ENCODE measurements at places on chromosomes 5 and 9.

DNA sequence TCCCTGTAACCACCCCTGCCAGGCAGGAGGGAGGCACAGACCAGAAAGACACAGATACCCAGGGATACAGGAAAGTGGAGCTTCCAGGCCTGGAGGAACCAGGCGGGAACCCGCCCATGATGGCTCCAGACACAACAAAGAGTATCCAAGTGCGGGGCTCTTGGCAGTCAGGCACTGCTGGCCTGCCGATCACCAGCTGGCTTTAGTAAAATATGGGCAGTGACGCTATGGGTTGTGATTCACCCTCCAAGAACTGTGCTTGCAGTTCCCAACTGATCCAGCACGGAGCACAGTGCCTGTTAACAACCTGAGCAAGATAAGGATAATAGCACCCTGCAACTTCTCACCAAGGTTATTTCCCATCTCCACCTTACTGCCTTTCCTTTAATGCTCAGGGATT is 463.3 kb downstream of the IRX1 start:
- DNase-seq = no peak

- no peak for DNase-seq
Measured at GRCh38 chr9:2262386-2263071, 247.4 kb downstream of the SMARCA2 start.

DNA sequence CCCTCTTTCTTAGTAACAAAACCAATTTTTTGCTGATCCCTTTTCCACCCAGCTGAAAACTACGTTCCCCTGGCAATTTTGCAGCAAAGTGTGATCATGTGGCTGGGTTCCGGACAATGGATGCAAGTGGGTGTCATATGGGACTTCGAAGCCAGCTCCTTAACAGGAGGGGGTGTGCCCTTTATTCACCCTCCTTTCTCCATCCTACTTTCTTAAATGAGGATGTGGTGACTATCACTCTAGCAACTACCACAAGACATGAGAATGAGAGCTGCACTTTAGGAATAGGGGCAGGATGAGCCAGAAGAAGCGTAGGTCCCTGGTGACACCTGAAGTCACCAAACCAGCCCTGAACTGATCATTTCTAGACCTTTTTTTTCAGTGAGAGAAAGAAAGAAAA is 58.9 kb downstream of the IRF1 start:
- no peak for DNase-seq

DNA sequence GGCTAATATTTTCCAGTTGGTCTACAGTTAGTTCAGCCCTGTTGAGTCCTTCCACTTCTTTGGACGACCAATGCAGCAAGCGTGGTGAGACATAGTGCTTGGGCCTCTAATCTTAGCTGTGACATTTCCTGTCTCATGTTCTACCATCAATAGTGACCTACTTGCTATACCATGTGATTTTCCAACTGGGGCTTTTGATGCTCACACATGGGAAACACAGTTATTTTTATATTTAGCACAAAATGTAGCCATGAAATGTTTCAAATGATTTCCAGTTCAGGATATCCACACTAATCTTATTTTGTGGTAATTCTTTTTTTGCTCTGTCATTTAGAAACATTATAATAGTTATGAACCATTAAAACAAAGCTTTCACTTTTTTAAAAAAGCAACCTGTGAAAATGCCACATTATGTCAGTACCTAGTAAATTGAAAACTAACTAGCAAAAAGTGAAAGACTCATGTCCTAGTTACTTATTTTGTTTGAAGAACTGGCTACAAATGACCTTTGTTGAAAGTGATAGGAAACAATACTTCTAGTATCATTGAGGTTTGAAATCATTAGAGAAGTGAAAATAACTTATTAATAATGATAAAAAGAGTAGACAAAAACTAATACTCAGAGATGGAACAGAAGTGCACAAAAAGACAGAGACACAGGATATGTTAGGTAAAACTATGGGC is 18.3 kb downstream of the MARCHF3 start:
- no peak for DNase-seq

- DNase-seq = no peak
Measured at GRCh38 chr5:76595755-76596481, 27.3 kb downstream of the F2RL2 start.

DNA sequence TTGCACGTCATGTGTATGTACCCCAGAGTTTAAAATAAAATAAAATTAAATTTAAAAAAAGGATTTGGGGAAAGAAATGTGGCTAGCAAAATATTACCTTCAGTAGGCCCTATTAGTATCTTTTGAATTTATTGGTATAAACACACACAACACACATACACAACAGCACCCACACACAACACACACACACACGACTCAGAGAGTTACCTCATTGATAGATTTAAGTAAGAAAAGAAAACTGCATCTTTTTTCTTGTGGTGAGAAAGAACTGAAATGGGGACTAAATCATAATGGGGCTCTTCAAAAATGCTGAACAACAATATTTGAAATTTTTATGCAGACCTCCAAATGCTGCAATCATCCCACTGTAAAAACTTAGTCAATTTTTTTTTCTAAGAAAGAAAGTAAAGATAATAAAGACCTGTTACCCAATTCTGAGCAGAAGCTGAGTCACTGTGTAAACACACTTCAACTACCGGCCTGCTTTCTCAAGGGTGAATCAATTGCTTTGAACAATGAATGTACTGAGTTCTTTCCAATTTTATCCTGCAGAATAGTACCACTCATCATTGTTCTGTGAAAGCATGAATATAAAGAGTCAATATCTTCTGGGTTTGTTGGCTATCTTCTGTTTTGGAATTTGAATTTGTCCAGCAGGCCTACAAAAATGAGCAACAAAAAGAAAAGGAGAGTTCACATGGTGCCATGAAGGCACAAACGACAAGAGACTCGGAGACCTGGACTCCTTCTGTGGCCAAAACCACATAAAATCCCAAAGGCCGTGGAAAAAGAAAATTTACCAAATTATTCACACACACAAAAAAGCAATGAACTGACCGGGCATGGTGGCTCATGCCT is 57.9 kb upstream of the CCNG1 start:
- no peak for DNase-seq

DNA sequence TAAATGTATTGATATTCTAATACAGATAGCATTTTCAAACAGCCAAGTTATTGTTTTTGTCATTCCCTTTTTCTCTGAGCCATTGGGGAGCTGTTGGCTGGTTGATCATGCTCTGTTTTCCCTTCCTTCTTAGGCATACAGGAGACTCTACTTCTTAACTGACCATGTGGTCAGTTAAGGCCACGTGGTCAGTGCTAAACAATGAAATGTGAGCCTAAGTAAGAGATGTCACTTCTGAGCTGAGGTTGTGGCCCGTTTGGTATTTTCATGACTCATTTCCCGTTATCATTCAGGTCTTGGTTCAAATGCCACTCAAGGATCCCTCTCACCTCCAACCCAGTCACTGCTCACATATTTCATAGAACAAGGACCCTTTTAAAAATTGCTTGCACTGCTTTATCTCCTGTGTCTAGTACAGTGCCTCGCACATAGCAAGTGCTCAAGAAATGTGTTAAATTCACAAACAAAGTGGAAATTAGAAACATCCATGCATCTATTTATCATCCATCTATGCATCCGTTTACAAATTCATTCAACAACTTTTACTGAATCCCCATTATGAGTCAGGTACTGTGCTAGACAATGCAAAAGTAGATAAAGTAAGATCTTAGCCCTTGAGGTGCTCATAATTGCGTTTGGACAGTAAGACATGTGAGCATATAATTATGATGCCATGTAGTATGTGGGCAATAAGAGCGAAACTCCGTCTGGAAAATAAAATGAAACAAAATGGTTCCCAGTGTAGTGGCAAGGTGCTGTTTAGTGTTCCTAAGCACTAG is 50.7 kb downstream of the ARRDC3 start:
- no peak for DNase-seq

DNA sequence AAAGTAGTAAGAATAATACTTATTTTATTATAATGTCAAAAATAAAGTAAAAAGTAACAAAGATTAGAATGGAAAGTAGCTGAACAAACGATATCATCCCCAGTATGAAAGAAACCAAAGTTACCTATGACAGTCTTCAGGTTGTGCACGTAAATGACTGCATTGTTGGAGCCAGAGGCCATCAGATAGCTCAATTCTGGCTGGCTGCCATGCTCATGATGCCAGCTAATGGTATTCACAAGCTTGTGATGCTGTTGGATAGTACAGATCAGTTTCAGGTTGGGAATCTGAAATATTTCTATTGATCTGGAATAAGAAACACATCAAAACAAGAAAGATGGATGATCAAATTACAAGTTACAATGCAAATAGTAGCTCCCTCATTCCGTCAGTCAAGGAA is 21.1 kb downstream of the GEMIN5 start:
- no peak for DNase-seq

- no peak for DNase-seq
Measured at GRCh38 chr5:7877851-7878250, 8.9 kb downstream of the MTRR start.

- DNase-seq = no peak
Measured at GRCh38 chr9:72636621-72637020, 115.2 kb downstream of the TMC1 start.

- no peak for DNase-seq
Measured at GRCh38 chr5:165304193-165304827, 1798.9 kb downstream of the MAT2B start.

GRCh38 chr5:54753034-54753433 is 232.4 kb downstream of the ESM1 start:
- no peak for DNase-seq

GRCh38 chr5:120512068-120512467 is 48.0 kb downstream of the PRR16 start:
- no peak for DNase-seq

GRCh38 chr5:32949286-32949970 is 238.3 kb downstream of the NPR3 start:
- DNase-seq = no peak

DNA sequence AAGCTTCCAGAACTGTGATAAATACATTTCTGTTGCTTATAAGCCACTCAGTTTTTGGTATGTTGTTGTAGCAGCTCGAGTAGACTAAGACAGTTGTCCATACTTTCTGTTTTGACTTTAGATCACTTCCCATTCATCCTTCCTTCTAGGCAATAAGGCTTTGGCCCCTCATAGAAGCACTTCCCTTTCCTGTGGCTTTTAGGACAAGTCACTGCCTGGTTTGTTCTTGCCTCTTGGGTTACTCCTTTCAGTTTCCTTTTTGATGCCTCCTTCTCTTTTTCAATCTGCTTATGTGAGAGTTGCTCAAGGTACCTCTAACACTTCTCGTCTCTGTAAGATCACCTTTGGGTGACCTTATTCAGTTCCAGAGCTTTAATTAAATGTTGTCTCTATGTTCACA is 72.4 kb upstream of the NTRK2 start:
- no peak for DNase-seq

DNA sequence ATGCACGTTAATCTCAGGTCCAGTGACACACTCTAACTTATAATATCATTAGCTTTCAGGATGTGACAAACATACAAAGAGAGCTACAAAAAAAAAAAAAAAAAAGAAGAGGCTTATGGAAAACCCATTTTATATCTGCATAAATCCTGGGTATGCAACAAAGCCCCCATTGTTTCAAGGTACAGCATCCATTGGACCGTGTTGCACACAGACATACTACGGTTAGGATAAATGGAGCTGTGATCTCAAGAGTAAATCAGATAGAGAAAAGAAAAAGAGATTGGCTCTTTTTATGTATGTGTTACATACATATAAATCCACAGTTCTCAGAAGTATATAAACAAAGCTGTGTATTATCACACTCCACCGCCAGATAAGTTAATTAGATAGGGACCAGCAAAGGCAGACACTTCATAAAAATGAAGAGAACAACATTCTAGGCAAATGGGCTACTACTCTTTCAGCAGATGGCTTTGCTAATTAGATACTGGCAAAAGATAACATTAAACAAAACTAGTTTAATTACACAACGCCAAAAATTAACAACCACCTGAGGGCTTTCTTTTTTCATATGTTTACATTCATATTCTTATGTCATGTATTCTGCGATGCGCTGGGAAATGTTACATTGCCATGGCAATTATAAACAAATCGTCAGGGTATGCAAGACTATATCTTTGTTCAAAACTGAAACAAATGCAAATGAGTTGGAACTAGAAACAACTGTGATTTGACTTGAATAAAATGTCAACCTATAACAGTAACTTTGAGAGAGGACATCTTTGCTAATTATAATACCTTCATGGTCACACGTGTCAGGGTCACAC is 304.2 kb downstream of the SEMA5A start:
- no peak for DNase-seq

GRCh38 chr5:180720486-180720885 is 19.4 kb downstream of the OR2Y1 start:
- DNase-seq = no peak

DNA sequence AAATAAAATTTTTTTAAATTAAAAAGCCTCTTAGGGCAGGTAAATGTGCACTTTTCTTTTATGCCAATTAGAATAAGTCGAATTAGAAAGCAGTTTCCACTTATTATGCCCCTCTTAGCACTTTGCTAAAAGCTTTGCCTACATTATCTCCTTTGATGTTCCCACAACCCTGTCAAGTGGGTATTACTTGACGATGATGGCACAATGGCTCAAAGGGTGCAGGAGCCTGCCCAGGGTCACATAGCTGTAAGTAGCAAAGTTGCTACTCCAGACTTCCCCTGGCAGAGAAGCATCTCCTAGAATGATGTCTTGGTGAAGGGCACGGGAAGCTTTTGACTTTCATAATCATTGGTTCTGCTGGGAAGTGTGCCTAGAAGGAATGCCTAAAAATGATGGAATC is 18.4 kb upstream of the IQGAP2 start:
- no peak for DNase-seq

GRCh38 chr9:131817073-131817472 is 77.2 kb upstream of the RAPGEF1 start:
- DNase-seq = no peak

DNA sequence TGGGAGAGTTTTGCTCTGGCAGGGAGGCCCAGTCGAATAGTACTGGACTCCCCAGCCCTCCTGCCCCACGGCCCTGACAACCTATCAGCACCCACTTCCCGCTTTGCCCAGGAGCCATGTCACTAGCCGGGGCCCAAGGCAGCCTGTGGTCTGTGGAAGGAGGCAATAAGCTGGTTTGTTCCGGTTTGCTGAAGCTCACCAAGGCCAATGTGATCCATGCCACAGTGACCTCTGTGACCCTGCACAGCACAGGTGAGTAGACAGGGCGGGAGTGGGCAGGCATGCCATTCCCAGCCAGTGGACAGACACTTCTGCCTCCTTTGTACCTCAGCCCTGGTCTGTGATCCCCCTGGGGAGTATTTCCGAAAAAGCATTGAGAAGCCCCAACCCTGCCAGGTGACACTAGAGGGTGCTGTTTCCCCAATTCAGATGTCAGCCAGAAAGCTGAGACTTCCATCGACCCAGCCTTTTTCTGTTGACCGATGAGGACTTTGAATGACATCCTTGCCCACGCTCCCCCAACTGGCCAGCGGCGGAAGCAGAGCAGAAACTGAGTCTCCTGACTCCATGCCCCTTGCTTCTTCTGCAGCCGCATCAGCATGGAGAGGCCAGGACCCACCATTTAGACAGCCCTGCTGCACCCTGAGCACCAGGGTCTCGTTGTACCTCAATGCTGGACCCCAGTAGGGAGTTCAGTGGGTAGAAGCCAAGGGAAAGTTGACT is 9.6 kb downstream of the PCYOX1L start:
- no peak for DNase-seq

- no peak for DNase-seq
Measured at GRCh38 chr9:80796632-80797031, 892.7 kb downstream of the TLE1 start.

Measured in activated CD8-positive, alpha-beta memory T cell treated with anti-CD3 and anti-CD28 coated beads for 4 hours (primary cell).